ENCODE measurements at places on chromosomes 2 and 18.

DNA sequence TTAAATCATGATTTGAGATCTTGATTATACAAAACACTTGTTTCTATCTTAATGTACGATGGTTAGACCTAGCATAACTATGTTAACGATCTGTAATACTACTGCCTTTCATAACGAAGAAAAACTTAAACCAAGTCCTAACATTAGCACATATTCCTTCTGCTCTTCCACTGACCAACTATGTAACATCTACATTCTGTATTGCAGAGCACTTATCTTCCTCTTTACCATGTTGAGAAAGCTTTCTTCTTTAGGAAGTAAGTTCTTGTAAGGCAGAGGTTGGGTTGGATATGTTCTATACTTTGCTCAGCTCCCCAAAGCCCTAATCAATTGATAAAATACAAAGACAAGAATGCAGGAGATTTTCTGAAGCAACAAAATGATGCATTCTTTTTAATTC is 7.9 kb upstream of the ZNF407 start:
- no peak for DNase-seq

- no peak for DNase-seq
These were observed 31.9 kb downstream of the DAW1 start for GRCh38 chr2:227903381-227903780.

- no peak for DNase-seq
These were observed 144.4 kb downstream of the GFPT1 start for GRCh38 chr2:69242651-69243051.

DNA sequence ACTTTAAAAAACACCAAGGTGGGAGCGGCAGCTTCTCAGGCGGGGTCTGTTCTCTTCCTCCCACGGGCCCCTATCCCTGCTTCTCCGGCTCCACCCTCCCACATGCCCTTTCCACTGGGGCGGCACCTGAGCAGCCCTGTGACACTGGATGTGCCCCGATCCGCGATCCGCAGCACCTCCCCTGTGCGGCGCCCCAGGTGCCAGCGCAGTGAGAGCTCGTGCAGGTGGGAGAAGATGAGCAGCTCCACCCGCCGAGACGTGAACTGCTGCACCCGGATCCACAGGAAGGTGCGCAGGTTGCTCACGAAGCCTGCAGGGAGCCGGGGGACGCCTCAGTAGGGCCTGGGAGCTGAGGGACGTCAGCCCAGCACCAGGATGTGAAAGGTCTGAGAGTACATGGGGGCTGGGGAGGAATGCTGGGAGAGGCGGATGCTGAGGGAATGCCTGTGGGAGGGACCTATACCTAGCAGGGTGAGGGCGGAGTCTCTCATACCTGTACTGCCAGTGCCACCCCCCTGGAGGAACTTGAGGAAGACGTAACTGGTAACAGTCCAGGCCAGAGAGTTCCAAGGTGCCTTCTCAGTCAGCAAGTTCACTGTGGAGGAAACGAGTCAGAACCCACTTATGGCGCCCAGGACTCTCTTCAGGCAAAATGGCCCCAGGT is 2.8 kb downstream of the ABCB6 start:
- no peak for DNase-seq

- DNase-seq = peak; percentile 69
These were observed 56.9 kb downstream of the DYSF start for GRCh38 chr2:71510196-71510807.

- DNase-seq = peak; percentile 71
These were observed 20.8 kb downstream of the DBI start for GRCh38 chr2:119387381-119388129.

GRCh38 chr2:128692895-128693742 is 374.5 kb upstream of the HS6ST1 start:
- DNase-seq = no peak

GRCh38 chr2:64888591-64889309 is 100.4 kb upstream of the SLC1A4 start:
- DNase-seq = no peak
